ENCODE measurements at places on chromosomes 6 and 20.

DNA sequence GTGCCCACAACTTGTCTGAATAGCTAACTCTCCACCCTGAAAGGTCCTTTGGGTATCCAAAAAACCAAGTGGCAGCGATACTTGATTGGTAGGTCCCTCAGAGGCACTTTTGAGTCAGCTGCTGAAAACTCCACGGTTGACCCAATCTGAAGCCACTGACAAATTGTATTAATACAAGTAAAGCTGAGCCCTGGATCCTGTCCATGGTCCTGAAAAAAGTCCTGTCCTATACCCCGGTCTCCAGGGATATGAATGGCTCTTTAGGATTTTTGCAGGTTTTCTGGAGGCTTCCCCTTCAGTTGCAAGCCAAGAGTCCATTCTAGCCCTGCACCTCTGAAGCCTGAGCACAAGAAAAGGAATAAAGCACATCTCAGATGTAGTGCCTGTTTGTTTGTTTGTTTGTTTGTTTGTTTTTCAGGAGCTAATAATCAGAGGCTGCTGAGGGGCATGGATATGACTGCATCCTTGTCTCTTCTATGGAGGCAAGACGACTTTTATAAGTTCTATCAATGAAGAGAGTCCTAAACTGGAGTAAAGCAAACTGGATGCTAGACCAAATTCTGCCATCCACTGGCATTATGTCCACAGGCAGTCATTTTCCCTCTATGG, 1.7 kb upstream of the SLC12A5 start:
- DNase-seq = no peak

DNA sequence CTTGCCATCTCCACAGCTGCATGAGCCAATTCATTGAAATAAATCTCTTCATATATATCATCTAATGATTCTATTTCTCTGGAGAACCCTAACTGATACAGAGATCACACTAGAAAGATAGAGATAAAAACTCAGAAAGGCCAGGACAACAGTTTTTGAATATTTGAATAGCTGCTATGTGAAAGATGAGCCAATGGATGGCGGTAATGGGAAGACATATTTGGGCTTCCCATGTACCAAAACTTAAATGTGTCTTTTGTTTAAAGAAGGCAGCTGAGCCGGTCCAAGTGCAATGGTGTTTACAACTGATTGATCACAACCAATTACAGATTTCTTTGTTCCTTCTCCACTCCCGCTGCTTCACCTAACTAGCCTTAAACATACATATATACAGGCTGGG, 35.1 kb downstream of the SGK1 start:
- no peak for DNase-seq

GRCh38 chr6:49519660-49520059, 19.9 kb downstream of the GLYATL3 start:
- DNase-seq = no peak

DNA sequence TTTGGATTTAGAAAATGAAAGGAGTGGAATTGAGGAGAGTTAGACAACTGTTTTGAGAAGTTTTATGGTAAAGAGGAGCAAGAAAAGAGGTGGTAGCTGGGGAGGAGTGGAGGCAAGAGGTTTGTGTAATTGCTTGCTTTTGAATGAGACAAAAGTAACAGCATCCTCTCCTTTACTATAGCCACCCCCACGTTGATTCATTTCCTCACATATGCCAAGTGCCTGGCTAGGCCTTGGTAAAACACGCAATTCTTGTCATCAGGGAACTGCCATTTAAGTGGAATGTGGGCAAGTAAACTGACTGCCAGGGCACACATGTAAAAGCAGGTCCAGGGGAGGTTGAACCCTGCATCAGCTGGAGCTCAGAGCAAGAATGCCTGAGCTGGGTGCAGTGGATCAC, 4.1 kb downstream of the MTRES1 start:
- no peak for DNase-seq

GRCh38 chr20:53205046-53205445, 232.9 kb downstream of the TSHZ2 start:
- DNase-seq = no peak

GRCh38 chr20:17298171-17298570, 71.3 kb downstream of the PCSK2 start:
- DNase-seq = no peak

DNA sequence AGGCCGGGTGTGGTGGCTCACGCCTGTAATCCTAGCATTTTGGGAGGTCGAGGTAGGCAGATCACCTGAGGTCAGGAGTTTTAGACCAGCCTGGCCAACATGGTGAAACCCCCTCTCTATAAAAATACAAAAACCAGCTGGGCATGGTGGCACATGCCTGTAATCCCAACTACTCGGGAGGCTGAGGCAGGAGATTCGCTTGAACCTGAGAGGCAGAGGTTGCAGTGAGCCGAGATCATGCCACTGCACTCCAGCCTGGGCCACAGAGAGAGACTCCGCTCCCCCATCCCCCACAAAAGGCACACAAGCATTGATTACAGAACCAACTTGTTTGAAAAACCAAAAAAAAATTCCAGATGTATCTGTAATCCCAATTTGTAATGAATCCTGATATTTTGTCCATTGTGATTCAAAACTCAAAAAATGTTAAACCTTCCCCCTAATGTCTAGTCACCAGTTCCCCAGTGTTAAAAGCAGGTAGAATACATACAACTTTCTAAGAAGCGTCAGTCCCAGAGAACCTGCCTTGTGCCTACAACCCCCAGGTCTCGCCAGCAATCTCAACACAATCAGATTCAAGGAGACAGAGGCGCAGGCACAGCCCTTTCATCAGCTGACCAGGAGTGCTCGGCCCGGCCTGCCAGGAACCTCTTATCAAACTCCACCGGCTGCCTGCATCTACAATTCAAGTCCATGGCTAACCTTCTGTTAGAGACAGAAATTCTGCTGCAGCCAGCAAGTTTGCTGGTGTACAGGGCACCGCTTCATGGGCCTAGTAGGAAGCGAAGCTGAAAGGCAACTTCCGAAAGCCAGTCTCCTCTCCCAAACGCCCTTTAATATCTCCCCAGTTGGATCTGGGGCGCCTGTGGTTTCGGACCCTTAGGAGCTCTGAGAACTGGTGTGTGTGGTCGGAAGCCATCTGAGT, 2.1 kb downstream of the EZR start:
- peak; percentile 76 for DNase-seq

GRCh38 chr20:53888951-53889350, 181.4 kb downstream of the BCAS1 start:
- no peak for DNase-seq

DNA sequence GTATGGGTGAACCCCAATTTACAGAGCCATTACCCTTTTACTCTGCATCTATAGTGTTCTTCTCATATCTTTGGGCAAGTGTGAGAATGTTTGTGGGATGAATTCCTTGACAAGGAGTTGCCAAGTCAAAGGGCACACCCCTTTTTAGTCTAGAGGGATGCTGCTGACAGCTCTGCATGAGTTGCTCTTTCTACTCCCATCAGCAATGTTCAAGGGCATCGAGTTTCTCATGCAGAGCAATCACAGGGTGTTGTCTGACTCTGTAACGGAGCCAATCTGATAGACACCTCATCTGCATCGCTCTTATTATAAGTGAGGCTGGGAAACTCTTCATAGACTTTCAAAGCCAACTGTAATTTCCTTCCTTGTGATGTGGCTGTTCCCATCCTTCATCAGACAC, 77.4 kb downstream of the EDN3 start:
- DNase-seq = no peak

GRCh38 chr20:25087186-25087929, 5.4 kb upstream of the VSX1 start:
- DNase-seq = no peak

DNA sequence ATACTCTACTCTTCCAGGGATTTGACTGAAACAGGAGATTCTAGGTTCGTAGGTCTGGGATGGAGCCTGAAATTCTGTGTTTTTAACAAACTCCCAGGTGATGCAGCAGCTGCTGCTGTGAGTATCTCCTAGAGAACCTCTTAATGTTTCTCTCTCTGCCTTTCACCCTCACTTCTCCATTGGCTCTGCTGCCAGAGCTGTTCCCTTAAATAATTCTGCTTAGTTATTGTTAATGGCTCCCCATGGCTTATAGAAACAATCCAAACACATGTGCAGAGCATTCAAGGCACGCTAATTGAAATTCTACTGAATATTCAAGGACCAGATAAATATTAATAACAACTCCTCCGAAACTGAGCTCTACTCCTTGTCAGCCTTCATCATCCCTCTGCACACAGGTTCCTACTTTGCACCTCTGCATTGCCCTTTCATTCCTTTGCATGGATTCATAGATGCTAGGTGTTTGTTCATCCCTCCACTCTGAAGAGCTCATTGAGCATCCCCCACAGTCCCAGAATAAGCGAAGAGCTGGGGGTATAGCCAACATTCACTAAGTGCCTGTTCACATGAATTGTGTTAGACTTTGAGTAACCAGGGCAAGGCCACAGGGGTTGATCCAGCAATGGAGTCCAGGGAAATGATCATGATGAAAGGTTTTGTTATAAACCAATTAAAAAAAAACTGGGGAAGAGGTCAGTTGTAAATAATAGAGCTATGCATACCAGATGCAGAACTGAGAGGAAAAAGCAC, 488.4 kb upstream of the JAG1 start:
- no peak for DNase-seq

GRCh38 chr6:129686941-129687627, 22.9 kb downstream of the ARHGAP18 start:
- DNase-seq = peak; percentile 74

- no peak for DNase-seq
Measured at GRCh38 chr6:17536586-17536985, 63.5 kb upstream of the FAM8A1 start.

All from activated effector memory CD4-positive, alpha-beta T cell treated with anti-CD3 and anti-CD28 coated beads, Interleukin-2, amount 50 U/mL, for 16 hours (primary cell).